Jurkat, Clone E6-1 (cell line): ENCODE measurements at places on chromosomes 1 and 21.

- DNase-seq: no peak
These were observed 42.7 kb upstream of the LDLRAP1 start for GRCh38 chr1:25500694-25501093.

GRCh38 chr21:36691555-36692041 is 7.3 kb upstream of the SIM2 start:
- DNase-seq: no peak

DNA sequence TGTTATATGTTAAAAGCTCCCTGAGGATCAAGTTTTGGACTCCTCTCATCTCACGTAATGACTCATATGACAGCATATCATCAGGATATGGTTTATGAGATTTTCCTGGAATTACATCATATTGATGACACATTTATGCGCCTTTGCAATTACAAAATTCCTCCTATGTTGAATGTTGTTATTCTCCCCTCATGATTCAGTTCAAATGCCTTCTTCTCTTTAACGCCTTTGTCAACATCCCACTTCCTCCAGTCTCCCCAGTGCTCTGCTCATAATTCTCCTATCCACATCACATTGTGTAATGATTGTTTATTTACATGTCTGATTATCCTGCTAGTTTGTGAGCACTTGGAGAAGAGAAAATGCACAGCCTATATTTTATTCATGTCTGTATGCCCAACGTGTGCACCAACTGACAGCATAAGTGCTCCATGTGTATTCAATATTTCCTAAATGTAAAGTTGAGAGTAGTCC is 80.9 kb upstream of the BACH1 start:
- no peak for DNase-seq

DNA sequence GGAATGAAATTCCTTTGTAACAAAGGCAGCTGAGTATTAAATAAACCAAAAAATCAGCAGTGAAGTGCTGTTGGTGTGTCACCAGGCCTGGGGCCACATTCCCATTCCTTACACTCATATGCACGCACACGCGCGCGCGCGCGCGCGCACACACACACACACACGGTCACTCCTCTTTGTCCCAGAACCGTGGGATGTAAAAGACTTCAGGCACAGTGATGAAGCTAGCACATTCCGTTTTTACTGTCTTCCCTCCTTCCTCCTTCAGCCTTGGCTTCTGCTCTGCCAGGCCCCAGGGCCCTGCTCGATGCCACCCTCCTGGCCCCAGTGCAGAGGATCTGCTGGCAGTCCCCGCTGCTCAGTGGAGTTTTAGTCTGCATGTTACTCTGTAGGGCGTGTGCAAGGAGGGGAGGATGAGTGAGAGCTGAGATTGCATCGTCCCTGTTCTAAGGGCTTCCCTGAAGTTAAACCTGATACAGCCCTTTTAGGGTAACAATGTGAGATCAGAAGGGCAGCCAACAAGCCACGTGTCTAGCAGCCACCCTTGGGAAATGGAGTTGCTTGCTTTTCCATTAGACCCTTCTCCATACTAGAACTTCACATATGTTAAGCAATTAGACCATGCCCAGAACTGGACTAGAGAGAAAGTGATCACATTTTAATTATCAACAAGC is 71.7 kb upstream of the WDR26 start:
- DNase-seq: no peak

DNA sequence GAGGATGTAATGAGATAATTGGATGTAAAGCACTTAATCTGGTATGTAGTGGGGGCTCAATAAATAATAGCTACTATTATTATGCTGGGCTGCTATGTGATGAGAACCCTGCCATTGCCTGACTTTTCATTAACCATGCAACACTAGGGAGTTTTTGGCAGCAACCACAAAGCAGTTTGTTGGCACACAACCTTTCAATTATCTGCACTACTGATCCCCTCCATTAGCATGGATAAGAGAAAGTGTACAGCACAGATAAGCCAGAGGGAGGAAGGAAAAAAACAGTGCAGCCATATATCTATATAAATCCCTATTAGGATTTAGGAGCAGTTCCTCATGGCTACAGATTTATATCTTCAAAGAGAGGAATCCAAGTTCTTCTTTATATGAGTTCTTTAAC is 498.5 kb downstream of the NUF2 start:
- DNase-seq: no peak

DNA sequence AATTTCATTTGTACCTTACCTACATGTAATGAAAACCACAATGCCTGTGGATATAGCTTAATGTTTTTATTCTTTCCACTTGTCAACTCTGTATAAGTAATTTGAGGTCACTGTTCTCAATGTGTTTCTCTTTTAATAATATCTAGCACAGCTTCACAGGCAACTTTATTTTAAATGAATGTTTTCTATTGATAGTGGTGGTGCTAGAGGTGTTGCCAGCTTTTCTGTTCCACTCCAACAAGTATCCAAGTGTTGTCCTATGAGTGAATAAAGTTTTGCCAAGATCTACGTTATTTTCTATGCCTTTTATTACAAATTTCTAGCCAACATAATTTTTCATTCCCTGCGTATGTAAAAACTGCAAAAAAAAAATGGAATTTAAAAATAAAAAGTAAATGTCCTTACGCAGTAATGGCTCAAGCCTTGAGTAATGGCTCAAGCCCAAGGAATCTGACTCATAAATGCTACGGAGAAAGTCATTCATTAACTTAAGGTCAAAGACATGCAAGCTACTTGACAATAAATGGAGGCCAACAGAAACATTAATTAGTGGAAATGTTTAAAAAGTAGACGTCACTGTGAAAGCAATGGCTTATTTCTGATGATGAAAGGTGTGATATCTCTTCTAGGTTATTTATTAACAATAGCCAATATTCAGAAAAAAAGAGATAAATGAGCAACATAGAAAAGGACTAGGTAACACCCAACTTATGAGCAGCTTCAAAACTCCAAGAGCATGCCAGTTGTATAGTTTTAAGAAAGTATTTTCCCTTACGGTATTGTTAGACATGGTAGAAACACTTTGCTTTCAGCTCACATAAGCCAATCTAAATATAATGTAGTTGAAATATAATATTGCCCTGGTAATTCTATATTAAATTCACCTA is 71.4 kb downstream of the SLC44A5 start:
- DNase-seq: no peak

DNA sequence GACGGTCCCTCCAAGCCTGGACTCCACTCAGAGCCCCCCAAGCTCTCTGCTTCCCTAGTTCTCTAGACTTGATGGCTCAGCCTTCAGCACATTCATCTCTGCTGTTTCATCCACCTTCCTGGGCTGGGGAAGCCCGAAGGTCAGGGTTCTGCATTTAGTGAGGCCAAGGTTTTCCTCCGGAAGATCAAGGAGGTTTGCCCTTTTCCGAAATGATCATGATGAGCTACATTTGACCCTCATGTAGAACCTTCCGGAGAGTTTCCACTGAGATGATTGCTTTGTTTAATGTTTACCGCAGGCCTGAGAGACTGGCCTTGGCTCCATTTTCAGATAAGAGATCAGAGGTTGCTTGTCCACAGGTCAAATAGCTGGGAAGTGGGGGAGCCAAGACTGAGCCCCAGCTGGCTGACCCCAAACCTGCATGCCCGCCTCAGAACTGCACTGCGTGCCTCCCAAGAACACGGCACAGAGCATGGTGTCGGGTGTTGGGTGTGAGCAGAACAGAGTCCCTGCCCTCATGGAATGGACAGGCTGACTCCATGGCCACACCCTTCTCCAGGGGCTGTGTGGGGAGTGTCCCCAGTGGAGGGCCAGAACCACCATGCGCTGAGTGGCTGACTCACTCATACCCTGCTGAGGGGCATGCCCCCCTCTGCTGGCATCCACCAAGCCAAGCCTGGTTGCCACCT is 200.8 kb upstream of the TMEM51 start:
- no peak for DNase-seq

DNA sequence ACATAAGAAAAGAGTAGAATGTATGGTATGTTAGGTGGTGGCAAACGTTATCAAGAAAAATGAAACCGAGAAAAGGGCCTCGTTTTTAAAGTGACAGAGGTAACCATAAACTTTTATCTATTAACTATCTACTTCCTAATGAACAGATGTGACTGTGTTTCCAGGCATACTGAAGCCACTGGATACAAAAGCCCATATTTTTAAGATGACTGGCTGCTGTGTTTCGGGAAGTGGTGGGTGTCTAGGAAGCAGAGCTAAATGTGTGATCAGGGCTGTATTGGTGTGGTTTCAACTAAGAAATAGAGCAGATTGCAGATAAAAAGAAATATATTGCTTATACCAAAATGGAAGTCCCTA is 71.8 kb downstream of the CHRM3 start:
- no peak for DNase-seq

- no peak for DNase-seq
These were observed 412.4 kb upstream of the CAMK1G start for GRCh38 chr1:209171151-209171550.

DNA sequence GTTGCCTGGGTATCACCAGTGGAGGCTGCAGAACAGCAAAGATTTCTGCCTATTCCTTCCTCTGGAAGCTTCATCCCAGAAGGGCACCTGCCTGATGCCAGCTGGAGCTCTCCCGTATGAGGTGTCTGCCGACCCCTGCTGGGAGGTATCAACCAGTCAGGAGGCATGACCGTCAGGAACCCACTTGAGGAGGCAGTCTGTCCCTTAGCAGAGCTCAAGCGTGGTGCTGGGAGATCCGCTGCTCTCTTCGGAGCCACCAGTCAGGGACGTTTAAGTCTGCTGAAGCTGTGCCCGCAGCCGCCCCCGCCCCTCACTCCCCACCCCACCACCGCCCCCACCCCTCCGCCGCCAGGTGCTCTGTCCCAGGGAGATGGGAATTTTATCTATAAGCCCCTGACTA is 23.1 kb upstream of the HFM1 start:
- no peak for DNase-seq
